ENCODE measurements at places on chromosomes 1 and 21. TPM values are rescaled to one million over a fixed set of nuclear protein-coding genes. Genes with fewer than 3 reads are reported as not detected.

DNA sequence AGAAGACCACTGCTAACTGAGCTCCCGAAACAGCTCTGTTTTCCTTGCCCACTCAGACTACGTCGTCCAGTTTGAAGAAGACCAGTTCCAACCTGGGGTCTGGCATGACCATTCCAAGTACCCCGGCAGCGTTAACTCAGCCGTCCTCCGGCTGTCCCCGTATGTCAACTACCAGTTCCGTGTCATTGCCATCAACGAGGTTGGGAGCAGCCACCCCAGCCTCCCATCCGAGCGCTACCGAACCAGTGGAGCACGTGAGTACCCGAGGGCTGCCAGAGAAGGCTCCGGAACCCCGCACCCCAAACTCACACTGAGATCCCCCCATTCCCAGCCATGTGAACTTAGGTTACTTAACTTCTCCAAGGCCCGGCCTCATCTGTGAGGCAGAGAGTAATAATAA lies 63.7 kb upstream of the CNTN2 start:
- DNase-seq: no peak

GRCh38 chr1:242454262-242455051 lies 70.0 kb downstream of the PLD5 start:
- no peak for DNase-seq

The VCAM1 gene
- 9.6 TPM for total RNA-seq

The RSRP1 gene
- total RNA-seq: 122 TPM

DNA sequence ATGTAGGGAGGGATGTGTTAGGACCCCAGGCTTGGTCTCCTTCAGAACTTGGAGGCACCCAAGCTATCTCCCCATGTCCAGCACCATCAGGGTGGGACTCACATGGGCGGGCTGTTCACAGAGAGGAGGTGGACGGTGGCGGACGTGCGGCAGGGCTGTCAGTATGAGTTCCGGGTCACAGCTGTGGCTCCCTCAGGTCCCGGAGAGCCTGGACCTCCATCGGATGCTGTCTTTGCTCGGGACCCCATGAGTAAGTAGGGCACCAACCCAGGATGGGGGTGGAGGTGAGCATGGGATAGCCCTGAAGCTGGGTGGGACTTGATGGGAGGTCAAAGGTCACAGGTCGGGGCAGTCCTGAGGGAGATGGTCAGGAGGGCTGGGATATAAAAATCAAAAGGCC lies 27.8 kb downstream of the IGFN1 start:
- peak; percentile 73 for DNase-seq

The TRPM2 gene
- total RNA-seq: not detected

GRCh38 chr1:232292239-232292638 lies 337.7 kb downstream of the SIPA1L2 start:
- no peak for DNase-seq

The FAM131C gene
- total RNA-seq: 0.73 TPM

The TCHH gene
- total RNA-seq: not detected

DNA sequence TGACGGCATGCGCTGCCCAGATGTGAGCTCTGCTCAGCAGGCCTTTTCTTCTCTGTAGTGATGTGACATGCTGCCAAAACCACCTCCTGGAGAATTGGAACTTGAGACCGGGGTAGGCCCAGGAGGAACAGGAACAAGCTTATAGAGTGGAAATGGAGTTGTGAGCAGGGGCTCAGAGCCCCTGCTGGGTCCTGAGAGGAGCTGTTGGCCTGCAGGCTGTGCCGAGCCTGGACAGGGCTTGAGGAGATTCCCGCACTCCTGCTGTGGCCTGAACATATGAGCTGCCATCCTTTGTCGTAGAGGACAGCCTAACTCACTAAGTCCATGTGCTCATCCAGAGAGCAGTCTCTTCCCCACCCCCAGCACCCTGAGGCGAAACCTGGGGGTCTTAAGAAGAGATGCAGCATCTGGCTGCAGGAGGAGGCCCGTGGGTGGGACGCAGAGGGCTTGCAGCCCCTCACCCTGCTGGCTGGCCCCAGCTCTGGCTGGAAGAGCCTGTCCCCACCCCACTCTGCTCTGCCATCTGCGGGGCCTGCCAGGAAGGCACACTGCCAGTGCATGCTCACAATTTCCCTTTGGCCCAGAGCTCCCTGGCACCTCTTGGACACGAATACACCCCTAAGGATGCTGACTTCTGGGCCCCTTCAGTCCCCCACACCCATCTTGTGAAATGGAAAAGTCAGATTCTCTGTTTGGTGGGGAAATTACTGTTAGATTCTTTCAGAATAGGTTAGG lies 42.5 kb downstream of the PTPRF start:
- no peak for DNase-seq

- DNase-seq: no peak
Measured at GRCh38 chr1:243727503-243728203, 122.4 kb downstream of the AKT3 start.

GRCh38 chr1:198086051-198086745 lies 70.6 kb upstream of the NEK7 start:
- DNase-seq: no peak

GRCh38 chr1:115105831-115106230 lies 16.5 kb upstream of the TSPAN2 start:
- no peak for DNase-seq

- no peak for DNase-seq
Measured at GRCh38 chr1:174322202-174322862, 125.4 kb upstream of the GPR52 start.

DNA sequence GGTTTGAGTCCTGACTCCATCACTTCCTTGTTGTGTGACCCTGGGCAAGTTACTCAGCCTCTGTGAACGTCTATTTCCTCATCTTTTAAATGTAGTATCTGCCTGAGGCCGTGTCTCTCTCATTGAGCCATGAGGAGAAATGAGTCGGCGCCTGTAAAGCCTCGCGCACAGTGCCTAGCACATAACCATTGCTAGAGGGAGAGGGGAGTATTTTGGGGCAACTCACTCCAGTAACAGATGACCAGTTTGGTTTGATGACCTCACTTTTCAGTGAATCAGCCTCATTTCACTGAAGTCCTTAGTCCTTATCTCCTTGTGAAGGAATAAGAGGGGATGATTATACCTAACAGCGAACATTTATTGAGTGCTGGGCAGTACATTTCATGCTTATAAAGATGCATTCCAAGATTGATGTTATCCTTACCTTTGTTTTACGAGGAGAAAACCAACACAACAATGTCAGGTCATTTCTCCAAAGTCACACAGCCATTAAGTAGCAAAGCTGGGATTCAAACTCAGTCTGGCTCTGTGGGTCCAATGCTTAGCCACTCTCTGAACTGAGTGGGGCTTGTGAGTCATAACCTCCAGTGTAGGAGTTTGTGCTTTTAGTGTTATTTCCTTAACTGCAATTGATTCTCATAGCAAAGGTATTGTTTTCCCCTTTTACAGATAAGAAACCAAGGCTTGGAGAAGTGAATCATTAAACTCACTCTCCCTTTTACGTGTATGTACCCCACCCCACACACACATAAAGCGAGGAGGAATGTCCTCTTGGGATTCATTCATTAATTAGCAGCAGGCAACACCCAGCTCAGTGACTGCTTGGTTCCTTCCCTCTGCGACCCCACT lies 25.9 kb downstream of the KCNC4 start:
- no peak for DNase-seq

- no peak for DNase-seq
Measured at GRCh38 chr1:119987112-119987511, 82.3 kb downstream of the NOTCH2 start.

The SPRR2A gene
- not detected for total RNA-seq

- DNase-seq: no peak
Measured at GRCh38 chr1:70327306-70328076, 27.0 kb downstream of the ANKRD13C start.

The DLGAP3 gene
- not detected for total RNA-seq

DNA sequence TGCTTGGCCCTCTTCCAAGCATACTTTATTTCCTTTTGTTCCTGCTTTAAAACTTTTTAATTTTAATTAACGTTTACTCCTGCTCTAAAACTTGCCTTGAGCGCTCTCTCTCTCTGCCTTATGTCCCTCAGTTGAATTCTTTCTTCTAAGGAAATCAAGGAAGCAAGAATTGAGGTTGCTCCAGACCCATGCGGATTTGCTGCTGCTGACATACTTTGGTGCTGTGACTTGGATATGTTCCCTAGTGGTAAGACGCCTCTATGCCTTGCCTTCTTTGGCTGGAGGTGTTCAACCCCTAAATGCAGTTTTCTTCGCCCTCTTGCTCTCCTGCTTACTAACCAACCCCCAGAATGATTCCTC lies 148.1 kb downstream of the ADSS2 start:
- no peak for DNase-seq

GRCh38 chr1:57131701-57132394 lies 166.0 kb upstream of the C8B start:
- DNase-seq: no peak

DNA sequence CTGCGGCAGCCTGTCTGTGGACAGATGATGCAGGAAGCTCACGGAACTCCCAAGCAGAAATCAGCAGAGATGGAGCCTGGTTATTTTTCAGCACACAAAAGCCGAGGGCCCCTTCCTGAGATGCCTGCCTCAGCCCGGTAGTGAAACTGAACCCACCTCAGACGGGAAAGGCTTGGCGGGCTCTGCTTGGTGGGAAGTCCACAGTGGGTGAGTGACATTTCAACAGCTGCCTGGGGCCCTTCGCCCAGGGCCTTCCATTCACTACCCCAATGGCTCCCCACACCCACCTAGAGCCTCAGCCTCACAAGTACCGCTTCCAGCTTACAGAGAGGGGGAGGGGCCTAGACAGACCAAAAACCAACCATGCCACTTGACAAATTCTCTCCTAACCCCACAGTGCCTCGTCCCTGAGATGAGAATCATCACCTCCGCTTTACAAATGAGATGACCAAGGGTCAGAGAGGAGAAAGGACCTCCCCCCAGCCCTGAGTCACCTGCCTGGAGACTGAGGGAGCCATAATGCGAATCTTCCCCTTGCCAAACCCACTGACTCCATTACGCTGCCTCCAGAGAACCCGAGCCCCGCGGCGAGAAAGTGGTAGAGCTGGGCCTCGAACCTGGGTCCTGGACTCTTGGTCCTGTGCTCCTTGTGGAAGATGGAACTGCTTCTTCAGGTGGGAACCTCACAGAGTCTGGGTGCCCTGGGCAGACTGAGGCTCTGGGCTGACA lies 3.4 kb upstream of the ECE1 start:
- DNase-seq: no peak

The FMN2 gene
- 9.3 TPM for total RNA-seq

- DNase-seq: no peak
Measured at GRCh38 chr1:84750110-84750730, 60.0 kb upstream of the SSX2IP start.

DNA sequence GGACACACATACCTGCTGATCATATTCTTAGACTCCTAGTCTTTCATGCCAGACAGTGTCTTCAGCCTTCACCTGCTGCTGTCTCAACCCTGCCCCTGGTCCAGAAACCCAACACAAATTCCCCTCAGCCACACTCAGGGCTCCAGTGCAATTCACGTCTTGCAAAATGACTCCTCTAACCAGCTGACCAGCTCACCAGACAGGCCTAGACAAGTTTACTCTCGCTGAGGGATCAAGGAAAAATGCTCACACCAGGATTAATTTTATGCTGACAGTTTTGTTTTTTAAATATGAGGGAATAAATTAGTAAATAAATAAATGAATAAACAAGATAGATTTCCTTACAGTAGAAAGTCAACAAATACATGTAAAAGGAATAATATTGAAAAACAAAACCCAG lies 28.5 kb downstream of the CCDC185 start:
- no peak for DNase-seq

DNA sequence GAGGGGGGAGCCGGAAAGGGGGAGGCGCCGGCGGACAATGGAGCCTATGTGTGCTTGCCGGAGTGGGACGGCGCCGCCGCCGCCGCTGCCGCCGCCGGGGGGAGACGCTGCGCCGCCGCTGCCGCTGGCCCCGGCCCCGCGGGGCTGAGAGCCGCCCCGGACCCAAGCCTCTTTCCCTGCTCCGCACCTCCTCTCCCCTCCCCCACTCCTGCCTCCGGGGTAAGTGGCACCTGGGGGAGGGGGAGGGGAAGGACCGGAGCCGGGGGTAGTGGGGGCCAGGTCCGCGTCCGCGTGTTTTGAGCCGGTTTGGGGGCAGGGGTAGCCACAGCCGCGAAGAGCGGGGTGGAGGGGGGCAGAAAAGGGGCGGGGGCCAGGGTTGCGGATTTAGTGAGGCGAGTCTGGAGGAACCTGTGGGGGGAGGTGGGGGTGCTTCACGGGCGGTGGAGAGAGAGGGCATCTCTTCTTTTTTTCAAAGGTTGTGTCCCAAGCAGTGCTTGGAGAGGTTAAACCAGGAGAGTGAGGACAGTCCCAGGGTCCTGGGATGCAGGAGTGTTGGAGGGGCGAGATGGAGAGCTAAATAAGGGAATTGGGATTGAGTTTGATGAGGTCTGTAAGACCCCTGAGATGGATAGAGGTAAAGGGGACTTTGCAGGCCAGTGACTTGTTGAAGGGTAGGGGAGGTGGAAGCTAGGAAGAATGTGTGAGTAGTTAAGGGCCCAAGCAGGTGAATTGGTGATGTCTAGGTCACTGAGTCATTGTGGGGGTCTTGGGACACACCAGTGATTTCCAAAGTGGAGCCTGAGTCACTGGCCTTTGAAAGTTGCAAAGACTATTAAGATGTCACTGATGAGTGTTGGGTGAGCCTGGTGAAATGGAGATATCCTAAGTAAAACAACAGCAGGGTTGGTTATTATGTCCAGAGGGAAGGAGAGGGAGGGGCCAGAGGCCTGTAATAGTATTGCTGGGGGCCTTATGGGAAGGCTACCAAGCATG lies 59.1 kb downstream of the BCL9 start:
- DNase-seq: no peak

The NIPAL3 gene
- total RNA-seq: 28.4 TPM
